ENCODE measurements at places on chromosomes 6 and 20. TPM values are rescaled to one million over a fixed set of nuclear protein-coding genes. Genes with fewer than 3 reads are reported as not detected.

GRCh38 chr6:50541941-50542340 lies 171.4 kb upstream of the TFAP2D start:
- no peaks in the 10 kb centered on the region for H3K4me1 ChIP-seq
- no peaks in the 10 kb centered on the region for H3K27me3 ChIP-seq
- no peak overlapping the region for H3K27ac ChIP-seq
- no peaks in the 10 kb centered on the region for H3K36me3 ChIP-seq
- no peak overlapping the region for H3K4me3 ChIP-seq

DNA sequence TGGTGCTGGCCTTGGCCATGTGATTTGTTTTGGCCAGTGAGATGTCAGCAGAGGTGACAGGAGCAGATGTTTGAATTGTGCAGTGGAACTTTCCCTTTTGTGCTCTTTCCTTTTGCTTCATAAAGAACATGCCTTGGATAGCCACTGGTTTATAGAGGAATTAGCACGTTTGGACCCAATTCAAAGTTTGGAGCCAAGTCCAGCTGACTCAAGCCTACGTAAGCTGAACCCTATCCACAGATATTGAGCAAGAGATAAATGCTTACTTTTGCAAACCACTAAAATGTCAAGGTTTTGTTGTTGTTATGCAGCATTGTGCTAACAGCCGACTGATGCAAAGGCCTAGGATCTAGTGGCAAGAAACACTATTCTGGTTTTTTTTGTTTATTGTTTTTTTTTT lies 230.9 kb upstream of the CITED2 start:
- H3K36me3 ChIP-seq: no peaks in the 10 kb centered on the region
- H3K4me3 ChIP-seq: no peak overlapping the region
- no peaks in the 10 kb centered on the region for H3K4me1 ChIP-seq
- H3K27me3 ChIP-seq: no peaks in the 10 kb centered on the region
- H3K27ac ChIP-seq: no peak overlapping the region

Gene RPP40
- 7.1 TPM for total RNA-seq

DNA sequence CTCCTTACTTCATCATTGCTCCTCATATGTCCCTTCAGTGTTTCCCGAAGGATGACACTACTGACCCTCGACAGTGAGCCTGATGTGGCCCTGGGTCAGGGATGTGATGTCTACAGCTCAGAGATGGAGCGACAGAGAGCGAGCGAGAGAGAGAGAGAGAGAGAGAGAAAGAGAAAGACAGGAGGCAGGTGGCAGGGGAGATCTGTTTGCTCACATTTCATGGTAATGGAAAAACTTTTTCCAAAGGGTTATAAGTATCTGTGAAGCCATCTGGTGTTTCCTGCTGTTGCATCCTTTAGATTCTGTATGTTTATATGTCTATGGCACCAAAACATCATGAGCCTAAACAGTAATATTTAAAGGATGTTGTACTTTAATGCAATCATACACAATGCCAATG lies 77.2 kb downstream of the PPP1R3G start:
- no peak overlapping the region for H3K4me3 ChIP-seq
- DNase-seq: no peak
- H3K4me1 ChIP-seq: no peaks in the 10 kb centered on the region
- no peaks in the 10 kb centered on the region for H3K36me3 ChIP-seq
- H3K27me3 ChIP-seq: no peaks in the 10 kb centered on the region

GRCh38 chr6:113671421-113671820 lies 185.7 kb upstream of the MARCKS start:
- H3K27me3 ChIP-seq: no peaks in the 10 kb centered on the region
- no peak overlapping the region for H3K27ac ChIP-seq
- peaks cover 7% of the 10 kb centered on the region for H3K4me1 ChIP-seq
- no peak for DNase-seq

DNA sequence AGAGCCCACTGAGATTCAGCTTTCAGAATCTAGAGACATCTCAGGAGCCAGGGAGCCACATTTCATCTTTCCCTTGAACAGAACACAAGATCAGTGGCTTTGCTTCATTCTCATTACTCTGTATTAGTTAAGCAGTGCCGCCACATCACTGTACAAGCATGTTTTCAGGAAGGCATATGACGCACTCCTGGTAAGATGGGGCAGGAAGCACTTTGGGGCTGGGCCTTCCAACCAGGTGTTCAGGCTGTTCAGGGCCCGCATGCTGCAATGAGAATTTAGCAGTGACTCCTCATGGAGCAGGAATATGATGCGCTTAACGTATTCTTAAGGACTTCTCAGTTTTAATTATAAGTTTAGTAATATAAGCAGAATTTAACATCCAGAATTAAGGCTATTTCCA lies 29.7 kb upstream of the GNRH2 start:
- H3K36me3 ChIP-seq: peaks cover 57% of the 10 kb centered on the region
- no peak for DNase-seq
- no peak overlapping the region for H3K27ac ChIP-seq

DNA sequence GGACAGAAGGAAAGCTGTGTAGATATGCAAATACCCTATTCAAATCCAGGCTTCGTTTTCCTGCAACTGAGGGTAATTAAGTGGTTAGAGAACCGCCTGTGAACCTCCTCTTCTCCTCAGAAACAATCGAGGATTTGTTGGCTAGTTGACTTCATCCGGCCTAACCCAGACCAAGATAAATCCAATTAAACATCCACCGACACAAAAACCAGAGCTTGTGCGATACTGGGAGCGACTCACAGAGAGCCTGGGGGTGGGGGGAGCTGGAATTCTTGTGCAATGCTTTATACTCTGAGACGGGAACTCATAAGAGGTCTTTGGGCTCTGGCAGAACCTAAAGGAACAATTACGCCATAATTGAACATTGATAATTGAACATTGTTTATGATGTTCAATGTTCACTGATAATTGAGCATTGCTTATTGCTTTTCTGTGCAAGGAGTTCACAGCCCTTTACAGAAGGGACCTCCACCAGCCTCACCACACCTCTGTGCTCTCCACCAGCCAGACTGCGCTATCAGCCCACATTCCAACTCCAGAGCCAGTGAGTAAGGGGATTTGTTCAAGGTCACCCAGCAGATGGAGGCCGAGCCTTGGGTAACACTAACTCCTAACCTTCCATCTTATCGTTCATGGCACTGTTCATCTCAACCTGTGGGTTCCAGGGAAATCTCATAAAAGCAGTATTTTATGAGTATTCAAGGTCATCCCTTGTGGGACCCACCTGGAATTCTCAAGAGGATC lies 429.6 kb upstream of the JARID2 start:
- no peak overlapping the region for H3K27ac ChIP-seq
- no peak overlapping the region for H3K4me3 ChIP-seq
- DNase-seq: no peak
- H3K36me3 ChIP-seq: no peaks in the 10 kb centered on the region
- peaks cover 7% of the 10 kb centered on the region for H3K4me1 ChIP-seq

GRCh38 chr6:28525496-28526039 lies at the start of gene GPX5:
TSS of gene GPX5 (plus strand) at chr6:28525881. CDS start at chr6:28526014, 133 bp downstream.
- H3K4me3 ChIP-seq: no peak within 1 kb of the TSS
- H3K27ac ChIP-seq: no peak within 1 kb of the TSS
- H3K36me3 ChIP-seq: no peaks in the 10 kb centered on the region
- peaks cover 63% of the 10 kb centered on the region for H3K27me3 ChIP-seq
- DNase-seq: no peak

DNA sequence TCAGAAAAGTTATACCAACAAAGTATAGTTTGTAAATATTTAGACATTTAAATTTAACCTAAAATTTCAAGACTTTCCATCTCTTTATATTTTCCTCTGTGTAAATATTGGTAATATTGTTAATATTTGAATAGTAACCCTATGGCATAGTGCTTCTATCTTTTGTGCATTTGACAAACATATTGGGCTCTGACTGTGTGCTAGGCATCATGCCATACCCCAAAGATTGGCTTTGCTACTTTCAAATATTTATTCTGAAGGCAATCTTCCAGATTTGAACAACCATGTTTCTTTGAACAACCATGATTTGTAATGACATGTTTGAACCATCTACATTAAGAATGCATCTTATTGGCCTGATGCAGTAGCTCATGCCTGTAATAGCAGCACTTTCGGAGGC lies 15.5 kb upstream of the PRDM1 start:
- peaks cover 5% of the 10 kb centered on the region for H3K4me1 ChIP-seq
- no peak overlapping the region for H3K27ac ChIP-seq
- H3K27me3 ChIP-seq: peaks cover 4% of the 10 kb centered on the region
- H3K4me3 ChIP-seq: no peak overlapping the region
- H3K36me3 ChIP-seq: no peaks in the 10 kb centered on the region

Gene POM121L2
- total RNA-seq: not detected

DNA sequence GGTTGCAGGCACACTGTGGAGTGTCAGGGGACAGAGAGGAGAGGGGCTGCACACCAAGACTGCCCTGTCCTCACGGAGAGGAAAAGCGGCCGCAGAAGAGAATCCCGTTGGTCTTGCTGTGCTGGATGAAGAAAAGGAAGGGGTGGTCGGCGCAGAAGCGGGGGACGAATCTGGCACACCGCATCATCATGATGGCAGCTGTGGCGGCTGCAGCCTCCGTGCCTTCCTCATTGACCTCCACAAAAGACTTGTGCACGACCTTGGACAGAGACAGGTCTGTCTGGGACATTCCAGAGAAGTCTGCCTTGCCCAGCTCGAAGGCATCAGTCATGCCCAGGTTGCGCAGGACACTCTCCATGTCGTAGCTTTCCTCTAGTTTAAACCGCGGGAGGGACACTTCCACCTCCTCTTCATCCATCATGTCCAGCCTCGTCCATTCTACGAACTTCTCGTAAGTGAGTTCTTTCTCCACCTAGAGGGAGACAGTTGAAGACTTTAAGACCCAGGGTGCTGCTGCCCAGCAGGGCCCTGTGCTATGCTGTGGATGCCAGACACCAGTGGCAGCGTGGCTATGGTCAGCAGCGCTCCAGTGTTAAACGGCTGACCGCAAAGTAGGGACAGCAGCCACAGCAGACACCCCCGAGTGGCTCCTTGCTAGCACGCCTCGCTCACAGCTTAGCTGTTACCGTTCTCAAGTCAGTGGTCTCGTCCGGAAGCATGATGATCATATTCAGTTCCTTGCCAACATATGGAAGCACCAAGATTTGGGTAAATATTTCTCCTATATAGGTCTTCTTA lies 22.9 kb downstream of the SERPINB6 start:
- H3K27me3 ChIP-seq: no peaks in the 10 kb centered on the region
- peaks cover 27% of the 10 kb centered on the region for H3K36me3 ChIP-seq
- peaks cover 59% of the 10 kb centered on the region for H3K4me1 ChIP-seq
- no peak overlapping the region for H3K27ac ChIP-seq
- H3K4me3 ChIP-seq: no peak overlapping the region
- no peak for DNase-seq

Gene HLA-DPA1
- total RNA-seq: 718 TPM

GRCh38 chr6:43954311-43955131 lies 172.7 kb downstream of the MRPL14 start:
- H3K4me1 ChIP-seq: no peaks in the 10 kb centered on the region
- no peak for DNase-seq
- no peak overlapping the region for H3K4me3 ChIP-seq
- no peaks in the 10 kb centered on the region for H3K36me3 ChIP-seq

DNA sequence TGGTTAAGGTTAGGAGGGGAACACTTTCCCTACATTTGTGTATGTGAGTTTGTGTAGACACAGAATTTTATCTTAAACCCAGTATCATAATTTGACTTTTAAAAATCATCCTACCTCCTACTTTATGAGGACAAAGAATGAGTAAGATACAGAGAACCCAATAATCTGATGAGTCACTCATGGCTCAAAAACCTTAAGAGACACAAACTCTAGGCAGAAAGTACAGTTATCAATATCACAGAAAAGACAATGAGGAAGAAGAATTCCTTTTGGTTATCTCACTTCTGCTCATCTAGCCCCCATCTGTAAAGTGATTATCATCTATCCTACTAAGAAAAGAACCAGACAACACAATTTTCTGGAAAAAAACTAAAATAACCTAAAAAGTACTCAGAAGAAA lies 87.7 kb downstream of the EPB41L2 start:
- no peaks in the 10 kb centered on the region for H3K27me3 ChIP-seq
- H3K4me1 ChIP-seq: peaks cover 15% of the 10 kb centered on the region
- H3K4me3 ChIP-seq: no peak overlapping the region
- DNase-seq: no peak
- H3K36me3 ChIP-seq: no peaks in the 10 kb centered on the region

Gene SLC24A3
- 0.07 TPM for total RNA-seq

DNA sequence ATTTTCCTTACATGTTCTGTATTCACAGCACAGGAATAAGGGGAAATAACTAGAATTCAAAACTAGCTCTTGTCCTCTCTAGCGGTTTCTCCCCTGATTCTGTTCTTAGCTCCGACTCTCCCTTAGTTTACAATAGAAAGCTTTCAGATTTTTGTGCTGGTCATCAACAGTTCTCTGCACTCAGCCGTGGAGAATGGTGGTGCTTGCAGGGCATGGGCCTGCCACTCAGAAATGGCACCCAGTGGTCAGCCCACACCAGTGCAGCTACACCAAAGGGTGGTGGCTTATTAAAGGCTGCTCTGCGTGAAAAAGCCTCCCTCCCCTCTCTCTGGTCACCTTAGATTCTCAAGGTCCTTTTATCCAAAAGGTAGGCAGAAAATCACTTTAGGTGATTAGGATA lies 123.5 kb downstream of the SASH1 start:
- H3K4me1 ChIP-seq: peaks cover 4% of the 10 kb centered on the region
- no peak for DNase-seq
- H3K4me3 ChIP-seq: no peak overlapping the region
- no peak overlapping the region for H3K27ac ChIP-seq

GRCh38 chr6:52535711-52536423 lies 41.0 kb downstream of the TRAM2 start:
- DNase-seq: no peak
- H3K4me1 ChIP-seq: peaks cover 21% of the 10 kb centered on the region
- H3K27ac ChIP-seq: no peak overlapping the region
- H3K4me3 ChIP-seq: no peak overlapping the region

GRCh38 chr6:36113703-36114102 lies 16.6 kb upstream of the MAPK13 start:
- peak overlapping the region; percentile 81 for H3K27ac ChIP-seq
- no peaks in the 10 kb centered on the region for H3K27me3 ChIP-seq
- H3K4me1 ChIP-seq: peaks cover 96% of the 10 kb centered on the region
- H3K4me3 ChIP-seq: no peak overlapping the region
- DNase-seq: no peak
- peaks cover 20% of the 10 kb centered on the region for H3K36me3 ChIP-seq

Gene LAMA4
- total RNA-seq: not detected

- H3K4me1 ChIP-seq: peaks cover 7% of the 10 kb centered on the region
- H3K27ac ChIP-seq: no peak overlapping the region
- DNase-seq: peak; percentile 22
- no peak overlapping the region for H3K4me3 ChIP-seq
- H3K27me3 ChIP-seq: peaks cover 46% of the 10 kb centered on the region
Measured at GRCh38 chr20:1212607-1213396, 9.5 kb downstream of the C20orf202 start.

DNA sequence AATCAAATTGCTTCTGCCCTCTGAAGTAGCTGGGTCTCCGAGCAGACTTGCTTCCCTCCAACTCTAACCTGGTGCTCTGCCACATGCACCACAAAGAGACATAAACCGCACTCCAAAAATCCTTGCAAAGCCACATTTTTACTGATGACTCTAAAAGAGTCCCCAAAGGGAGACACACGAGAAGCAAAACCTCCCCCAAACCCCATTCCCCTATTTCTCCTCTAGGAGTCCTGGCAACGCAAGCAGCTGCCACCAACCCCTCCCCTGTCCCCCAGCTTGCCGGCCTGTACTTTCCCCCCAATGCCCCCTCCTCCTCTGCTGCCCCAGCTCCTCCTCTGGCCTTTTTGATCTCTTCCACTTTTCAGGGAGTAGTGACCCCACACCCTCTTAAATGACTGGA lies 180.1 kb upstream of the ARID1B start:
- no peak overlapping the region for H3K27ac ChIP-seq
- H3K36me3 ChIP-seq: no peaks in the 10 kb centered on the region
- DNase-seq: no peak
- H3K4me3 ChIP-seq: no peak overlapping the region
- peaks cover 14% of the 10 kb centered on the region for H3K4me1 ChIP-seq

Gene ID4
- total RNA-seq: not detected

Data from activated B cell treated with CpG ODN at 0.5 μM for 24 hours (primary cell).